Thoracic aorta (tissue), 2 donors: ENCODE measurements at places on chromosomes 1 and 21. TPM values are rescaled to one million over a fixed set of nuclear protein-coding genes. Genes with fewer than 3 reads are reported as not detected.

GRCh38 chr1:29501227-29501976, 265.1 kb downstream of the PTPRU start:
- no peaks in the 10 kb centered on the region for H3K27me3 ChIP-seq
- no peak for DNase-seq
- no peak overlapping the region for H3K4me3 ChIP-seq
- no peak overlapping the region for H3K27ac ChIP-seq
- H3K4me1 ChIP-seq: no peaks in the 10 kb centered on the region

DNA sequence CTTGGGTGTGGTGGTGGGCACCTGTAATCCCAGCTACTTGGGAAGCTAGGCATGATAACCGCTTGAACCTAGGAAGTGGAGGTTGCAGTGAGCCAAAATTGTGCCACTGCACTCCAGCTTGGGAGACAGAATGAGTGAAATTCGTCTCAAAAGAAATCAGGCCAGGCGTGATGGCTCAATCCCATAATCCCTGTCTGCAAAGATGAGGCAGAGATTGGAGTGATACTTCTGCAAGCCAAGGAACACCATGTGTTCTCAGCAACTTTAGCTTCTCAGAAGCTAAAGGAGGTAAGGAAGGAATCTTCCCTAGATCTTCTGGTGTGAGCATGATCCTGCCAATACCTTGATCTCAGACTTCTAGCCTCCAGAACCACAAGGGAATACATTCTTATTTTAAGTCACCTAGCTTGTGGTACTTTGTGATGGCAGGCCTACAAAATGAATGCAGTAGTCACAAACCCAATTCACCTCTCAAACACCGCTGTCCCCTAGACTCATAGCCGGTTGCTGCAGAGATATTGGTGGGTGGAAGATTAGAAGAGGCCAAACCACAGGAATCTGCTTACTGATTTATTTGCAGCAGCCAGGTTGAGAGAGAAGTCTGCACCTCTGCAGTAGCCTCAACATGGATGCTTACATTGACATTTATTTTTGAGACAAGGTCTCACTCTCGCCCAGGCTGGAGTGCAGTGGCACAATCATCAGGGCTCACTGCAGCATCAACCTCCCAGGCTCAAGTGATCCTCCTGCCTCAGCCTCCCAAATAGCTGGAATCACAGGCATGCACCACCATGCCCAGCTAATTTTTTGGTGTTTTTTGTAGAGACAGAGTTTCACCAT, 18.6 kb downstream of the L1TD1 start:
- no peak for DNase-seq
- H3K4me1 ChIP-seq: no peaks in the 10 kb centered on the region
- H3K27me3 ChIP-seq: no peaks in the 10 kb centered on the region
- H3K36me3 ChIP-seq: no peaks in the 10 kb centered on the region
- H3K27ac ChIP-seq: no peak overlapping the region
- no peak overlapping the region for H3K4me3 ChIP-seq

DNA sequence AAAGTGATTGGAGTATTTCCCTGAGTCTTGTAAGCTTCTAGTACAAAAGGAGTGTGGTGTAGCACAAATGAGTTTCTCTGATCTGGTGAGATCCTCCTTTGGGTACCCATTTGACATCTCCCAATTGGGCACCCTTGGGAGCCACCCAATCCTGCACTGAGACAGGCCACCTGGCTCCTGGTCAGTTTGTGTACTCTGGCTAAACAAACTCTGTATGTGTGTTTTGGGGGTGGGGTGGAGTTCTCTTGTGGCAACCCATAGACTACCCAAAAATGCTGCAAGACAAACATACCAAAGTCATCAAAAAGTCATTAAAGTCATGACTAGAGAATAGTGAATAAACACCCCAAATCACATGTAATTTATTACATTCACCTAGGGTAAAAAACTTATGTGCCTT, 8.4 kb upstream of the HIVEP3 start:
- no peaks in the 10 kb centered on the region for H3K4me1 ChIP-seq
- no peak overlapping the region for H3K27ac ChIP-seq
- no peaks in the 10 kb centered on the region for H3K27me3 ChIP-seq
- no peaks in the 10 kb centered on the region for H3K36me3 ChIP-seq
- no peak for DNase-seq

- no peaks in the 10 kb centered on the region for H3K36me3 ChIP-seq
- peak overlapping the region; percentile 35 for H3K4me3 ChIP-seq
- H3K27ac ChIP-seq: no peak overlapping the region
- H3K4me1 ChIP-seq: peaks cover 34% of the 10 kb centered on the region
Measured at GRCh38 chr1:64540265-64540791, 70.4 kb downstream of the CACHD1 start.

DNA sequence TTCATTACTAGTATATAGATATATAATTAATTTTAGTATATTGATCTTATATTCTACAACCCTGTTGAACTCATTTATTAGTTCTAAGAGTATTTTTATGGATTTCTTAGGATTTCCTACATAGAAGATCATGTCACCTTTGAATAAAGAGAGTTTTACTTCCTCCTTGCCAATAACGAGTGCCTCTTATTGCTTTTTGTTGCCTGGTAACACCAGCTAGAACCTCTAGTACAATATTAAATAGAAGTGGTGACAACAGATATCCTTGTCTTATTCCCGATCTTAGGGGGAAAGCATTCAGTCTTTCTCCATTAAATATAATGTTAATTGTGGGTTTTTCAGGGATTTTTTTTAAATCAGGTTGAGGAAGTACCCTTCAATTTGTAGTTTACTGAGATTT, 40.8 kb downstream of the WNT2B start:
- peaks cover 6% of the 10 kb centered on the region for H3K4me1 ChIP-seq
- peaks cover 4% of the 10 kb centered on the region for H3K36me3 ChIP-seq
- no peak for DNase-seq
- H3K27ac ChIP-seq: no peak overlapping the region

DNA sequence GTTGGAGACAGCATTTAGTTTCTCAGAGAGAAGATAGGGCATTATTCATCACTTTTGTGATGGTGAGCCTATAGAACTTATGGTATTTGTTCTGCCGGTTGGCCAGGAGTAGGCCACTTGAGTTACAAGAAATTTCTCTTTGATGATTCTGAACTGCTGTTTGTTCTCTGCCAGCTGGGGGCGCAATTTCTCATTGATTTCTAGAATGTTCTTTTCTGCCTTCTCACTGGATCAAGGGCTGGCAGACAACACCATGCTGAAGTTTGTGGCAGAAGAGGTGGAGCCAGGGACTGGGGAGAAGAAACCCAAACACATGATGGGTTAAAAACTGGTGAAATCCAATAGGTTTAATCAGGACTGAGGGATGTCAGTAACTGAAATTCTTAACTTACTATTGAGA, 360.6 kb downstream of the FAM72C start:
- no peak for DNase-seq
- H3K27me3 ChIP-seq: no peaks in the 10 kb centered on the region
- no peak overlapping the region for H3K27ac ChIP-seq
- H3K4me3 ChIP-seq: no peak overlapping the region
- H3K36me3 ChIP-seq: no peaks in the 10 kb centered on the region

DNA sequence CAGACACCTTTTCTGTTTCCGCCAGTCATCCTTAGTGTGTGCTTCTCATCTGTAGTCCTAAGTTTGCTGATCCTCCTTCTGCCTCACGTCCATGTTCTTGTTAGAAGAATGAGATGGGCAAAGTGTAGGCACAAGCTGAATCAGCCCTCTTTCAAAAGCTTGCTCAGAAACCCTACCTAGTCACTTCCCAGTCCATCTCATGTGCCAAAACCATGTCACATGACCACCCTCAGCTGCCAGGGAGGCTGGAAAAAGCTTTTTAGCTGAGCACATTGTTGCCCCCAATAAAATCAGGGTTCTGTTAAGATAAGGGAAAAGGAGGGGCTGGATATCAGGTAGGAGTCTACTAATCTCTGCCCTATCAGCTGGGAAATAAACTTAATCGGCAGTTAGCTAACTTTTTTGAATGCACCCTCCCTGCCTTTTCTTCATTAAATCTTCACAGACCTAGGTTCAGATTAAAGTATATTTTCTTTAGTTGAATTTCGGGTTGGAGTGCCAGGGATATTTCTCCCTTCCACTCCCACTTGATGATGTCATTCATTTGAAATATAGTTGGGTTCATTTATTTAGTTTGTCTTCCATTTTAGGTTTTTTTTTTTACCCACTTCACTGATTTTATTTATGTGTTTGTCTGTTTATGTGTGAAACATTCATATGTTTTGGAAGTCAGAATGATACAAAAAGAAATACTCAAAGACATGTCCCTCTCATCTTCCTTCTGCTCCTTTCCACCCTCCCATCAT, 129.2 kb downstream of the ROR1 start:
- H3K4me1 ChIP-seq: peaks cover 59% of the 10 kb centered on the region
- no peaks in the 10 kb centered on the region for H3K36me3 ChIP-seq
- DNase-seq: no peak
- H3K27me3 ChIP-seq: no peaks in the 10 kb centered on the region

DNA sequence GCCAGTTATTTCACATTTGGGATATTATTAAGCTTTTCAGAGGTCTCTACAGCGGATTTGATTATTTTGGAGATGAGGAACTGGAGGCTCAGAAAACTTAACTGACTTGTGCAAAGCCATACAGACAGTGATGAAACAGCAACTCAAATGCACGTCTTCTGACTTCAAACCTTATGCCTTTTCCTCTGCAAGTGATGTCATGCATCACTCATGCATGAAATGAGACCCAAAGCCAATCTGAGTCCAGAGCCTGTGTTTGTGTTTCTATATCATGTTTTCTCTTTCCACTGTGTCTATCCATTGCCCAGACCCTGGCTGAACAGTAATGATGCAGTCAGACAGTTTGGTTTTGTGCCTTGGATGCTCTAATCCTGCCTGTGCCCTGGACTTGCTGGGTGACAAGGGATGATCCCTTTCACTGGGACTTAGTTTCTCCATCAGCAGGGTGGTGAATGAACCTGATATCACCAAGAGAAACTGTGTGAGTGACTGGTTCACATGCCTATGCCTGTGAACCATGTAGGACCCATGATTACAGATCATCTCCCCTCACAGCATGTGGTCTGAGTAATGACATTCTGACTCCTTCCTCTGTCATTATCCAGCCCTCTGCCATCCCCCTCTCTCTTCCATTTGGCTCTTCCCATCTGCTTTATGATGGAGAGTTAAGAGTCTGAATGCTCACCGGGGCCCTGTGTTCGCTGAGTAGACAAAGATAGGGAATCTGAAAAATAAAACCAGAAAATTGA, 33.4 kb downstream of the SLAMF6 start:
- no peak for DNase-seq
- no peak overlapping the region for H3K27ac ChIP-seq
- no peaks in the 10 kb centered on the region for H3K27me3 ChIP-seq
- no peaks in the 10 kb centered on the region for H3K4me1 ChIP-seq

DNA sequence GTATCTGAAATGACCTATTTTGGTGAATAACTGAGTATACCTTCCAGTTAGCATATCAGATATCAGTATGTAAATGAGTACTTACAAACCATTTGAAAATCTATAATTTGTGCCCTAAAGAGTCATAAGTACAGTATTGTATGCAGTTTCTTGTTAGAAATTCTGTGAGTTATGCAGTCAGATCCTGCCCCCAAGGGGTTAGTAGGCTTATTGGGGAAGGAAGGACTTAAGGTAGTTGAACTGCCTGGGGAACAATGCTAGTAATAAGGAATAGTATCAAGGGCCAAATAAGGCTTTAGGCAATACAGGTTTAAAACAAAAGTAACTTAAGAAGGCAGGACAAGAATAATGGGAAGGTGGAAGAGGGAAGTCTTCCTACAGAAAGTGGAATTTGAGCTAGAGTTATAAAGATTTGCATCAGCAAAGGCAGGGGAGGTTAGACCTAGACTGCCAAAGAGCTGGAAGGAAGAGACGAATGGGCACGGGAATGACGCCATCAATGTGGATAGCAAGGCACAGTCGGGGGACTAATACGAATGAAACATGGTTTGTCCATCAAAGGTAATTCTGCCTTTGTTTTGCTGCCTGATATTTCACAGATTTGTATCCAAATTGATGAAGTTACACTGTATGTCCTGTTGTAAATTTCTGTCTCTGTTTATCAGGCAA, 182.9 kb upstream of the DPYD start:
- H3K4me3 ChIP-seq: no peak overlapping the region
- DNase-seq: no peak

- peak overlapping the region; percentile 87 for H3K27ac ChIP-seq
- H3K4me1 ChIP-seq: peaks cover 36% of the 10 kb centered on the region
- peak overlapping the region; percentile 49 for H3K4me3 ChIP-seq
Measured at GRCh38 chr1:171654201-171654941, 1.9 kb upstream of the MYOC start.

GRCh38 chr1:15947382-15948090, 28.4 kb downstream of the ZBTB17 start:
- peaks cover 71% of the 10 kb centered on the region for H3K4me1 ChIP-seq
- no peak for DNase-seq

DNA sequence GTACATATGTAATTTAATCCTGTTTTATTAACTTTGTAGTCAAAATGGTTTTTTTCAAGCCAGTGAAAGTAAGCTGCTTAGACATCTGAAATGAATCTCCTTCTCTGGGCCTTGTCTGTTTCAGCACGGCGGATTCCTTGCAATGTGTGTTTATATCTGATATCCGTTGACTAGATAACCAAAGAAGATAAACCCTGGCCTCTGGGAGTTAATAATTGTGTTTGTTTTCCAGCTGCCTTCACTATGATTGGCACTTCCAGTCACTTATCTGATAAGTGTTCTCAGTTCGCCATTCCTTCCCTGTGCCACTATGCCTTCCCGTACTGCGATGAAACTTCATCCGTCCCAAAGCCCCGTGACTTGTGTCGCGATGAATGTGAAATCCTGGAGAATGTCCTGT, 63.5 kb upstream of the UBE2U start:
- no peak for DNase-seq
- peaks cover 24% of the 10 kb centered on the region for H3K4me1 ChIP-seq
- no peak overlapping the region for H3K27ac ChIP-seq
- H3K36me3 ChIP-seq: peaks cover 6% of the 10 kb centered on the region
- H3K27me3 ChIP-seq: no peaks in the 10 kb centered on the region

DNA sequence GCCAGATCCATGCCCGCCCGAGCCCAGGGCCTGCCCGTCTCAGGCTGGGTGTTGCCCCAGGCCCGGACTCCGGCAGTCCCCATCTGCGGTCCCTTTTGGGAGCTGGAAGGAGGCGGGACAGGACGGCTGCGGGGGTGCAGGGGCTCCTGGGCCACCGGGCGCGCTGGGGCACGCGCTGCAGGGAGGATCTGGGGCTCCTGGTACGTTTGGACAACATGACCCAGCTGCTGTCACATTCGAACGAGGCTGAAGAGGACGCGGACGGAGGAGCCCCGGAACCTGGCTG, 6.6 kb upstream of the CALML6 start:
- H3K4me1 ChIP-seq: peaks cover 24% of the 10 kb centered on the region
- no peaks in the 10 kb centered on the region for H3K36me3 ChIP-seq
- H3K27me3 ChIP-seq: no peaks in the 10 kb centered on the region
- no peak for DNase-seq

GRCh38 chr1:97377432-97378034, 543.3 kb downstream of the DPYD start:
- no peak overlapping the region for H3K27ac ChIP-seq
- peaks cover 6% of the 10 kb centered on the region for H3K4me1 ChIP-seq
- no peak for DNase-seq
- no peaks in the 10 kb centered on the region for H3K36me3 ChIP-seq

The LCE1F gene
- not detected for total RNA-seq

The DEPDC1 gene
- not detected for total RNA-seq

The OR2L13 gene
- not detected for total RNA-seq

The PERM1 gene
- 0.54 TPM for total RNA-seq

The LINGO4 gene
- not detected for total RNA-seq
